ENCODE measurements at places on chromosomes 6 and 20. TPM values are rescaled to one million over a fixed set of nuclear protein-coding genes. Genes with fewer than 3 reads are reported as not detected.

CRISP3 gene
- not detected for total RNA-seq

SLC13A3 gene
- 5.0 TPM for total RNA-seq

SLC22A1 gene
- 3.0 TPM for total RNA-seq

ANKRD66 gene
- not detected for total RNA-seq

HMGCLL1 gene
- 0.96 TPM for total RNA-seq

BPIFA1 gene
- not detected for total RNA-seq

Measured in progenitor cell of endocrine pancreas (in vitro differentiated cells).